ENCODE measurements at places on chromosomes 7 and 10.
A peak's percentile ranks its signal among the peaks of the same experiment; 100 is the strongest.

GRCh38 chr10:132311338-132311939 is 3.7 kb upstream of the STK32C start:
- DNase-seq = no peak

DNA sequence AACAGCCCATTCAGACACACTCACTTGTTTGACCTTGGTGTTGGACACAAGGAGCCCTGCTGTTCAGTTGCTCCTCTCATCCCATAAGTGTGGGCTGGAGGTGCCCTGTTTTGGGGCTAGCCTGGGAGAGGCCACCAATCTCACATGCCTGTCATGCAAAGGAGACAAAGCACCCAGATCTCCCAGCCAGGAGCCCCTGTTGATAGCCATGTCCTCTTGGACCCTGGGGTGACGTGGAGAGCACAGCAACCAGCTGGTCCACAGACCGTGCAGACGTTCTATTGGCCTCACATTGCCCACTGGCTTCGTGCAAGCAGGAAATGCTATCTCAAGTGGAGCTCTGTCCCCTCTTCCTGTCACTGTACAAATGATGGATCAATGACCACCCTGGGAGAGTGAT is 240.8 kb downstream of the RPS24 start:
- no peak for DNase-seq

DNA sequence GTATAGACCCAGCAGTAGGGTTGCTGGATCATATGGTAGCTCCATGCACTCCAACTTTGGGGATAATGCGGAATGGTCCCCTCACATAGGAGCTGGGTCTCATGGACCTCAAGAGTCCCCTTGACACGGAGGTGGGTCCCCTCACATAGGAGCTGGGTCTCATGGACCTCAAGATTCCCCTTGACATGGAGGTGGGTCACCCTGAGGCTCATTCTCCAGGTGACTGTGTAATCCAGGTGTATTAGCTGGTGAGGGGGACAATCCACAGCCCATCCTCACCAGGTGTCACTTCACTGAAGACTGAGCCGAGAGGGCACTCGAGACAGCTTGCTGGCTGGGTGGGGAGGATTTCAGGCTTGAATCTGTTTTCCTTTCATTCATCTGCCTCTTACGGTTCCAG is 121.9 kb downstream of the PTPN20 start:
- no peak for DNase-seq

DNA sequence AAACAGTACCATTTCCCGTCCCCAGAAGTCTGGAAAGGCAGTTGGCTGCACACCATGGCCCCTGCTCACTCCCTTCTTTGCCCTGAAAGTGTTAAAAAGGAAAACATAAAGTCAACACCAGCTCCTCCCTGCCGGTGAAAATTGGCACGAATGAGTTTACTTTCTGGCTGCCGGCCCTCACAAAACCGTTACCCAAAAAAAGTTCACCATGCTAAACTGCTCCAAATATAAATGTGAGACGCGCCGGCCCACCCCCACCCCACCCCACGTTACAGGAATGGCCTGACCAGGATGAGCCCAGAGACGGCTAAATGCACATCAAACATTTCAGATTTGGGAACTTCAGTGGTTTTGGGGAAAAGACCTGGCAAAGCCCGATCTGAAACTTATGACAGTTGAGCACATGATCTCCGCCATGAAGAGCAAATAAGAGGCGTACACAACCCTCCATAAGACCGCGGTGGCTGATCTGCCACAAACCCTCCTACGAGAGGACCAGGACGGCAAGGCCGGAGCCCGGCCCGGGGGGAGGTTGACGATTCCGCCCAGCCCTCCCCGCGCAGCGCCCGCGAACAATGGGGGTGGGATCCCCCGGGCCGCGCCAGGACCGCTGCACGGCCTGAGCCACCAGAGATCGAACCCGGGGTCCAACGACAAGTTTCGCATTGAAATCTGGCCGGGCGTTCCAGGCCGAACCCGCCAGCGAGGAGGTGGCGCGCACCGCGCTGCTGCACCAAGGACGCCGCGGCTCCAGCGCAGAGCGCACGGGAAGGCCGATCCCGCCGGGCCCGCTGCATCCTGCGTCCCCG is 952 bp downstream of the DIP2C start:
- DNase-seq = no peak

- DNase-seq = no peak
These were observed 6.3 kb downstream of the CISD1 start for GRCh38 chr10:58275261-58275660.

DNA sequence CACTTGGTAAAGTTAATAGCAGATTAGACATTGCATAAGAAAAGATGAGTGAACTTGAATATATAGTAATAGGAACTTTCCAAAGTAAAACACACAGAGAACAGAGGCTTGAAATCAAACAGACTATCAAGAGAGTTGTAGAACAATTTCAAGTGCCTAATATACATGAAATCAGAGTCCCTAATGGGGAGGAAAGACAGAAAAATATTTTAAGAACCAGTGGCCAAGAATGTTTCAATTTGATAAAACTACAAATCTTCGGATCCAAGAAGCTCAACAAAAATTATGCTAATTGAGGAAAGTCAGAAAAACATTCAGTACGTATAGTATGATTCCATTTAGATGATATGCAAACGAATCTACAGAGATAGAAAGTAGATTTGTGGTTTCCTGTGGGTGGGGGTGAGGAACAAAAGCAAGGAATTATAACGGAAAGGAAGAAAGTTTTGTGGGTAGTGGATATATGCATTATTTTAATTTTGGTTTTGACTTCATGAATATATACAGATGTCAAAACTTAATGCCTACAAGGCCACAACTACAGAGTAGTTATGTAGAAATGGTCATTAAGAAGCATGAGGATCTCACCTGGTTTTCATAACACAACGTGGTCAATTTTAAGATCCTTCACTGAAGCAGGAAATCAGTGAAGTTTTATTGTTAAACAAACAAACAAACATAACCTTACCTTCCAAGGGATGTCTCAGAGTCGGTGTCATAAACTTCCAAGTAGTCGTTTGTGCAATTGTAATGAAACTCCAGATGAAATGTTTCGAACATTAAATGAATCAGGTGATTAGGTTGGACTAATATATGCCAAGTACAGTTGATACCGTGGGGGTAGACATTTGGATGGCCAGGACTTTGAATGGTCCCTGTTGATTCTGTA is 62.0 kb downstream of the CUBN start:
- no peak for DNase-seq

GRCh38 chr7:114789871-114790311 is 132.0 kb upstream of the MDFIC start:
- DNase-seq = no peak

DNA sequence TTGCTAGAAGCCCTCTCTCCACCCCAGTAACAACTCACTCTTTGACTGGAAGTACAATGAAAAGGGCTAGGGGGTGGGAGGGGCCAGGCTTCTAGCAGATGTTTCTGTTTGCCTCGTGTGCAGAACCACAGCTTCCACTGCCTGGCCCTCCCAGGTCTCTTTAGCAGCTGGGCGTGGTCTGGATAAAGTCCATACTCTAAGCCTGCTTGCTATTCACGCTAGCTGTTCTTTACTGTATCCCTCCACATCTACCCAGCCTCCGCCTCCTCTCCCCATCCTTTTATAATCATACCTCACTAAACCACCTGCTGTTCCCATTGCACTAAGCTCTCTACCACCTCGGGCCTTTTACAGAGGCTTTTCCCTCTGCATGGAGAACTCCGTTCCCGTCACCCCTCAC is 288.8 kb downstream of the CAMK1D start:
- DNase-seq = no peak

DNA sequence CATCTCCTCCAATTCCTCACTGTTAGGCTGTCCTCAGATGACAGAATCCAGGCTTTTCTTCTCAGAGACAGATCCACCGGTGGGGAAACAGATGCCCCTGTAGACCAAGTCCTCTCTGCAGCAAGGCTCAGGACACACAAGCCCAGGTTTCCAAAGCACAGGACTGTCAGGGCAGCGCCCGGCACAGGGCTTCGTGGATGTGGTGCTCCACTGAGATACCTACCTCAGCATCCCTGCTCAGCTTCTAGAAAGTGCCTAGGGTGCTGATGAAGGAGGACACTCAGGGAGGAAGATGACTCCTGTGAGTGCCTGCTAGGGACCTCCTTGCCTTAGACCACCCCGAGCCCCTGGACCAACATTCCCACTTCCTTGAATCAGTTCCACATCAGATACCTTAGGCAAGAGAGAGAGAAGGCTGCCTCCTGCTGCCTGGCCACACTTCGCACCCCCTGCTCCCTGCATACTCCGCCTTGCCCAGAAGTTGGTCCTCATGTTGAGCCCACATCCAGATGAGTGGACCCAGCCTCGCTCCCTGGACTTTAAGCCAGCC is 8.9 kb upstream of the RBP3 start:
- no peak for DNase-seq

GRCh38 chr10:71074176-71074755 is 138.1 kb upstream of the UNC5B start:
- no peak for DNase-seq

DNA sequence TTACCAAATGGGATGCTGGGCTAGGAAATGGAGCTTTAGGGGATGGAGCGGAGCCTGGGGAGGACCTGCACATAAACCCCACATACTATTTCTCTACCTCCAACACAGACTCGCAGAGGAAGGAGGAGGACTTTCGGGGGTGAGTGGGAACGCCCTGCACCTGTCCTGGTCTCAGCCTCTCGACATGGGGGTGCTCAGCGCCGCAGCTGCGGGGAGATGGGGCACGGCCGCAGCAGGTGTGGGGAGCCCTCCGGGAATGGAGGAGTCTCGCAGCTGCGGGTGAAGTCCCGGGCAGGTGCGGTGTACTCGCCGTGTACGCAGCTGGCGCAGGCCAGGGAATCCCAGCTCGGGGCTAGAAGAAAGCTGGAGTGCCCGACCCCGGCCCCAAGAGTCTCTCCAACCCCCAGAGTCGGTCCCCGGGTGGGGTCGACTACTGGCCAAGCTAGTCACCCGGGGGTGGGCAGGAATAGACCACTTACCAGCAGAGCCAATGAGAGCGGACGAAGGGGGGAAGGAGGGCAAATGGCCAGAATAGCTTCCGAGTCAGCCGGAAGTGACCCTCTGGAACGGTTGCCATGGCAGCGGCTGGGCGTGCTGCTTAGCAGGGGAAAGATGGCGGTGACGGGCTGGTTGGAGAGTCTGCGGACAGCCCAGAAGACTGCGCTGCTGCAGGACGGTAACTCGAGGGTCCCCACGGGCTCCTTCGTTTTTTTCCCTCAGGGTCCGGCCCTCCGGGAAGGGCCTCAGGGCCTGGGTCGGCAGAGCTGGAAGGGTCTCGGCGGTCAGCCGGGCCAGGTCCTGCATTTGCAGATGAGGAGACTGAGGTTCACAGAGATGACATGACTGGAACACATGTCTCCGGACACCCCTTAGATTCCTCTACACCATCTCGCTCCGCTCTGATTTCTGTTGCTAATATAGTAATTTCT is at the start of the genes DPCD and POLL:
Gene DPCD, plus strand, starts transcription at position 597 of the 929 bp plus-strand sequence. Its CDS starts 16 bp downstream, at position 613.
Gene POLL, minus strand, starts transcription at position 533 of the 929 bp plus-strand sequence. CDS start 897 bp downstream, outside the sequence.
- peak; percentile 82 for DNase-seq

DNA sequence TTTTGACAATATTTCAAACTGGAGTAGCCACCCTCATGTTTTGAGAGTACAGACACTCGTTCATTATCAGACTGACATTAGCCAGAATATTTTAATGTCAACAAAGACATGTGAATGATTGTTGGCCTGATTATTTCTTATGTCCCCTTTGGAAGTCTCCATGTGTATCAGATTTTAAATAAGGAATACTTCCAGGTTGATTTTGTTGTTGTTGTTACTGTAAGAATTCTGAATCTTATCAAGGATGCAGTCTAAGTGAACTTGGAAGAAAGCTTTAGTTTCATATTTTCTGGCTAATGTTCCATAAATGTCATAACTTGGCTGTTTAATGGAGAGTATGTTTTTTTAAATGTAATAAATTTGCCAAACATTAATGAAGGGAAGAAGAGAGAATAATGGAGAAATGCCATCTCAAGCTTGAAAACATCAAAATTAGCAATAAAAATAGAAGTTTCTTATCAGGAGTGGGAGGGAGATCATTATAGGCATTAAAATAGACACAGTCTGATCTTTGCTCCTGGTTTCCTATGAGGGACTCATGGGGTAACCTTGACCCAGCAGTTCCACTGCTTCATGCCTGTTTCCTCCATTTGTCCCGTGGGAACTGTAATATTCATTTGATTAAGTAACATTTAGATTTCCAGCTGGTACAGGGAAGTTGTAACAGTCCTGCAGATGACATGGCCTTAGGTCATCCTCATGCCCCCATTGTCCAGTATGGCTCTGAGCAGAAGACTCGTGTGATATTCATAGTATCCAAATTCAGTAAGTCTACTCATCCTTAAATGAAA is 122.4 kb upstream of the KIAA1217 start:
- no peak for DNase-seq

GRCh38 chr10:103287992-103288391 is 11.1 kb downstream of the INA start:
- DNase-seq = no peak

GRCh38 chr7:39428221-39428620 is 138.0 kb upstream of the YAE1 start:
- no peak for DNase-seq

- DNase-seq = no peak
These were observed 9.2 kb downstream of the PCGF5 start for GRCh38 chr10:91229683-91230082.

GRCh38 chr7:14637968-14638367 is 264.6 kb downstream of the DGKB start:
- no peak for DNase-seq

DNA sequence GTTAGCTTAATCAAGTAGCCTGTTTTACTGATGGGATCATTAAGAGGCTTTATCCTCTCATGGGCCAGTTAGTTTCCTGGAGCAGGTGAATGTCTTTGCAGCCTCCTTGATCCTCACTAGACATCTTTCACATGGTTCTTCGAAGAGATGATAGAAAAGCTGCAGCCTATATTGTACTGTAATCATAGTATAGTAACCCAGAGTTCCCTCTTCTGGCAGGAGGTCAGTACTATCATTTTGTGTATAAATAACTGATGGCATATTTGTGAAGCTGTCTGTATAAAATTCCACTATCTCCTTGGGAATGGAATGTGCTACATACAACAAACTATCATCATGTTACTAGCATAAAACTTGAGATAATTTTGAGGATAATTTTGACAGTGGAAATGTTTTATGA is 123.8 kb upstream of the PRPS1L1 start:
- DNase-seq = no peak

GRCh38 chr7:121456785-121457359 is 60.8 kb upstream of the FAM3C start:
- DNase-seq = no peak

- DNase-seq = no peak
These were observed 130.4 kb downstream of the NRP1 start for GRCh38 chr10:33204031-33204430.

DNA sequence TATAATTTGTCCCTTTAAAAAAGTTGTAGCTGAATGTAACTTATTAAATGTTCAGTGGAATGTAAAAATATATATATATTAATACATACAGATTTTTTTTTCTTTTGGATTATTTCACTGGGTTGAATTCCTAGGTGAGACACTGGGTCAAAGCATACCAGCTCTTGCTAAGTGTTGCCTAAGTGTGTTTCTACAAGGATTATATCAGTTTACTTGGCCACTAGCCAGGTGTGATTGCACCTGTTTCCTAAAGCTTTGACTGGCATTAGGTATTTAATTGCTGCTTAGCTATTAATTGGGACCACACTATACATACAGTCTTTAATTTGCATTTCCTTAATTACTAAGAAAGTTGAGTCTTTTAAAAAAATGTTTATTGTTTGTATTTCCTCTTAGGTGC is 5.5 kb upstream of the ELOVL3 start:
- DNase-seq = no peak

- DNase-seq = no peak
These were observed 96.2 kb downstream of the ADD3 start for GRCh38 chr10:110103921-110104461.
